NCI-H187 treated with DMSO at 0.1 percent for 48 hours (cell line): ENCODE measurements at places on chromosomes 5 and 9.

DNA sequence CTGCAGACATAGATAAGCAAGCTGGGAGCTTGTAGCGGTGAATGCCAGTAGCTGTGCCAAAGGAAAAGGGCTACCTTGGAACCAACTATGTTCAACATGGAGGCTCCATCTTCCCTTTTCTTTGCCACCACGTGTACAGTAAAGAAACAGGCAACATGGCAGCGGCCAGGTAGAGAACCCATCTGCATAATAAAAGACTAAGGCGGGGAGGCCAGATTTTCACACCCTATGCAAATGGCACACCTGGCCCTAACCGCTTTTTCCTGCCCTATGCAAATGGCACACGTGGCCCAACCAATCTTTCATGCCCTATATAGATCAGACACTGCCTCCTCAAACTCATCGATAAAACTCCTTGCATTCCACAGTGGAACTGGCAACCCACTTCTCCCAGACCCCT lies 477.5 kb upstream of the EDIL3 start:
- DNase-seq, result no peak

DNA sequence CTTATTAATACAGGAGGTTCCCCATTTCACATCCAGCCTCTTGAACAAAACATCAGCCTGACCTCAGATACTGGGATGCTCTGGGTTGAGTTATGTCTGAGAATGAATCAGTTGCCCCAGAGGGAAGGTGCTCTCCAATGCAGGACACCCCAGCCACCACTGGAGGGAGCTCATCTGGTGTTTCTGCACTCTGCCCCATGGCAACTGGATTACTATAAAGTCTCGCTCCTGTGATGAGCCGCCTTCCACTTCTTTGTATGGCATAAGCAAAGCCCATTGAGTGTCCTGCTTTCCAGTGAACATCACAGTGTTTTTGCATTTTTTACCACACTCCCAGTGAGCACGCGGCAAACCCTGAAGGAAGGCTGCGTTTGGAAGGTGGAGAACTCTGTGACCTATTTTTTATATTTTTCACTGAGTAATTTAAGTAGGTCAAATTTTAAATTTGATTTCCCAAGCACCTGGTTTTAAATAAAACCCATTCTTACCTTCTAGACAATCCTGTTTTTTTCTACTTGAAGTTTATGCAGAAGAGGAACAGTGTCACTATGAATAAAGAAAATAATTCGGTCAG lies 176.9 kb upstream of the WWC1 start:
- no peak for DNase-seq

- no peak for DNase-seq
Observed at GRCh38 chr5:180649297-180650039, at the start of gene FLT4. Gene FLT4 (minus strand): TSS chr5:180649600. CDS start chr5:180649545, 55 bp downstream.

DNA sequence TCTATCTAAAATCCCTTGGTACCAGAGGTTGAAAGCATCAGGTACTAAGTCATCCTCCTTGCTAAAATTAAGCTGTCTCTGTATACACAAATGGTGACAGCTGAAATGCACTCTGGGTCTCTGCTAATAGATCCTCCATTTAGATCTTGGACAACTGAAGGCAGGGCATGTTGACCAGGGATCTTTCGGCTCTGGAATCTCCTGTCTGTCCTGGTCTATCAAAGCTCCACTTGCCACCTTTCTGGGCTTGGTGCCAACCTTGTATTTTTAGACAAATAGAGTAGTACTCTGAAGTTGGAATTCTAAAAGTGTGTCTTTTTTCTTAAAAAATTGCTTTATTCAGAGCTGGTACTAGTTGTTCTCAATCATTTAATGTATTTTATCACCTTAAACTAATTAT lies 135.2 kb upstream of the HMHB1 start:
- no peak for DNase-seq

- no peak for DNase-seq
Observed at GRCh38 chr9:109297899-109298298, 23.0 kb downstream of the EPB41L4B start.

- DNase-seq, result no peak
Observed at GRCh38 chr9:132732326-132733259, 62.3 kb downstream of the GTF3C4 start.

GRCh38 chr5:27130587-27130986 lies 92.2 kb upstream of the CDH9 start:
- DNase-seq, result no peak

- no peak for DNase-seq
Observed at GRCh38 chr5:82265047-82265446, 13.1 kb downstream of the RPS23 start.

GRCh38 chr9:136994180-136994887 lies 2.0 kb downstream of the CLIC3 start:
- no peak for DNase-seq

GRCh38 chr5:22650511-22650910 lies 202.6 kb downstream of the CDH12 start:
- no peak for DNase-seq

DNA sequence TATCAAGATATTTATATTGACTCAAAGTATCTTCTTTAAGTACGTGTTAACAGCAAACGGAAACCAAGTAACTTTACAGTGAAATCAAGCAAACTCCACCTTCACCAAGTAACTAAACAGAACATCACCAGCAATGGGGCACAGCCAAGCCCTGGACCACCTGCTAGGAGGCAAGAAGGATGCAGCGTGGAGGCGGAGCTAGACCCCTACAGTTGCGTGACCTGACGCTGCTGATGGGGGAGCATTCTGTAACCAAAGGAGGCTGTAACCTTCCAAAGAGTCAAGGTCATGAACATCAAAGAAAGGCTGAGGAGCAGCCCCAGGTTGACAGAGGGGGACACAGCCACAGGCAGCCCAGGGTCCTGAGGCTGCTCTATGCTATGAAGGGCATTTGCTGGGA lies 6.1 kb downstream of the VAV2 start:
- DNase-seq, result no peak
